Fibroblast of skin of scalp (primary cell): ENCODE measurements at places on chromosomes 11 and 22.
A peak's percentile ranks its signal among the peaks of the same experiment; 100 is the strongest.

DNA sequence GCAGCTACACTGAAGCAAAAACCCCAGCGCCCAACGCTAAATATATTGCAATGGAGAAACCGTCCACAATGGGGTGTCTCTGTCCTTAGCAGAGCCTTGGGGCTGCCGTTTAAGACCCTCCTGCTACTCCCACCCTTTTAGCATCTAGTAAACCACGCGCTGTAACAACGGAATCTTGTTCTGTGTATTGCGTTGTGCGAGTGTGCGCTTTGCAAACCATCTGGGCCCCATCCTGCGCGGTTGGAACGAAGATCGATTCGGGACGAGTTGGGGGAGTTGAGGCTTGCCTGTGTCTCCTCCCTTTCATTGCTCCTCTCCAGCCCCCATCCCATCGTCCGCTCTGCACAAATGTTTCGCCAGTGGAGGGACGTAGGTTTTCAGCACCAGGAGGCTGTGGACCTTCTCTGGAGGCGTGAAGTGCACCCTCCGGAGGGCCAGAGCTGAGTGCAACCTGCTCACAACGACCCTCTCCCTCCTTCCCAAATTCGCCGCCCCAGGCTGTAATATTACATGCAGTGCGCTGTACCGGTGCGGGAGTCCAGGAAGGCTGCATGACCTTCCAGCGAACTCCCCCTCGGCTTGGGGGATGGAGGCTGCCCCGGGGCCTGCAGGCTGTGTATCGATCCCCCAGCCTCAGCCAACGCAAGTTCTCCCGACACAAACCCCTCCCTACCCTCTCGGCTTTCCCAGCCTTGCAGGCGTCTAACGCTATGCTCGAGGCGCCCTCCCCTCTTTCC lies 1.6 kb upstream of the KMT2A start:
- peak; percentile 7 for DNase-seq

DNA sequence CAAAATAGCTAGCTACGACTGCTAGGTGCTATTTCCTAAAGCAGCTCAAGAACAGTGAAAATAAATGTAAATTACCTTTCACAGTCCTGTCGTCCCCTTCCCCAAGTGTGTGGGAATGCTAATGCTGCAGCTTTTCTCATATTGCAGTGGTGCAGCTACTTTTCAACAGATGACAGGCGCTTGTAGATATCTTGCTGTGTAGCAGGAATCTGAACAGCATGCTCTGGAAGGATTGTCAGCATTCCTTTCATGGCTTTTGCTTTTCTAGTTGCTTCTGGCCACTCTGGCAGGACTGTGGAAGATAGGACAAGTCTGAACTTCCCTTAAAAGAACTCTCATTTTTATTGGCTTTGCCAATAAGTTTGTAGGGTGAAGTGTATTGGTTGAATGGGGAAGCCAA lies 18.8 kb downstream of the FAR1 start:
- no peak for DNase-seq

- no peak for DNase-seq
Observed at GRCh38 chr22:45238957-45239680, 1.6 kb downstream of the KIAA0930 start.

DNA sequence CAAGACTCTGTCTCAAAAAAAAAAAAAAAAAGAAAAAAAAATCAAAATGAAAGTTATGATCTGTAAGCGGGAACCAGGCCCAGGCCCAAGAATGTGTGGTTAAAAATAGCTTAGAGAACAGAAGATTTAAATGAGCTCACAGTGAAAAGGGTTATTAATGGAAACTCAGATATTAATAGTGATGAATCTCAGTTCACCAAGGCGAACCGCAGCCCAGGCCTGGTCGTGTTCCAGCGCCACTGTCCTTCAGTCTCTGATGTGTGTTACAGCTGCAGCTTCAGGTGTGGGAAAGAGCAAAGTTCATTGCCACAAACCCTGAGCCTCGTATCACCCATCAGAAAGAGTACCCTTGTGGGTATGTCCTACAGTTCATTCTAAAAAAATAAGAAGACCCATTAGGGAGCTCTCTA lies 107.1 kb downstream of the GAB2 start:
- DNase-seq, result peak; percentile 46

DNA sequence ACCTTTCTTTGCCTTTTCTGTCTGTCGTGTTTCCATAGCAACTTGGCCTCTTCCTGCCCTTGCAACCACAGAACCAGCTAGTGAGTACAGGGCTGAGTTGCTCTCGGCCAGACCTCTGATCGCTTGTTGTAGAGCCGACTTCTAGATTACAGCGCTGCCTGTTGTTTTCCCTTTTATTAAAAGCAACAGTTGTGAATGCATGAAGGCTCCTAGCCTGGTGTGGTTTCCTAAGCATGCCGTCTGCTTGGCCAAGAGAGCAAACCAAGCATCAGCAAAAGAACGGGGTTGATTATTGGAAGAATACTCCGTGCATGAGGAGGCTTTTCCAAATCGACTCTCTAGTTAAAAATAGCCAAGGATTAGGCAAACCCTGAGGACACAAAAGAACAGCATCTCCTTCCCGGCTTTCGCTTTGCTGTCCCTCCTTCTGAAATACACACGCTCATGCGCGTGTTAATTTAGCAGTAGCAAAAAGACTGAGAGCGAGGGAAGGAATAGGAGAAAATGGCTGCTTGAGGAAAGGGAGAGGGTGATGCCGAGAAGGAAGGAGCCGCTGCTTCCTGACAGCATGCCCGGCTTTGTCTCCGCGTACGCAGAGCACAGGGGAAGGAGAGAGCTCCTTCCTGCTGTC lies 71.5 kb upstream of the TTC12 start:
- peak; percentile 52 for DNase-seq

DNA sequence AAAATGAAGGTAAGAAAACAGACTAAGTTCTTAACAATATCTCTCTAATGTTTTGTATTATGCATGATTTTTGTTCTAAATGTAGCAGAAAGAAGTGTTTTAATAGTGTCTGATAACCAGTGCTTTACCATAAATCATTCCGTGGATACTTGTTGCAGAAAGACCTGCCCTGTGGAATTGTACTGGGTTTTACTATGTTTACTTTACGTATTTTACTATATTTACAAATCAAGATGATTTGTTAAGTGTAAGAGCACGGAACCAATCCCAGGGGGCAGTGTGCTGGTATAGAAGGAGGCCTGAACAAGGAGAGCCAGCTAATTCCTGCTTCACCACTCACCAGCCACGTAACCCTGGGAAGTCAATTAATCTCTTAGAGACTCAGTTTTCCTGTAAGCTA lies 1.4 kb downstream of the HTR3B start:
- DNase-seq, result peak; percentile 4

DNA sequence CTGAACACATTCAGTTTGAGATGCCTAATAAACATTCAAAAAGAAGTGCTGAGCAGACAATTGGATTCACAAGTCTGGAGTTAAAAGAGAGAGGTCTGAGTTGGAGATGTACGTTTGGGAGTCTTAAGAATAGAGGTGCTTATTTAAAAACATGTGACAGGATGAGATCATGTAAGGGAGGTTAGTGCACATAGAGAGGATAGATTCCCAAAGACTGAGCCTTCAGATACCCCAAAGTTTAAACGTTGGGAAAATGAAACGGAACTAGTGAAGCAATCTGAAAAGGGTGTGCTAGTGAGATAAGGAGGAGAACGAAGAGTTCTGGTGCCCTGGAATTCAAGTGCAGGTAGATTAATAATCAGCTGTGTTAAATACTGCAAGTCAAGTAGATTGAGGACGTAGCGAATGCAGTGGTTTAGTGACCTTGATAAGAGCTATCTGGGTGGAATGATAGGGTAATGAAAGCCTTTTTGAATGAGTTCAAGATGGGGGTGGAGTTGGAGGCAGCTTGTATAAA lies 63.7 kb downstream of the HIPK3 start:
- DNase-seq, result no peak

DNA sequence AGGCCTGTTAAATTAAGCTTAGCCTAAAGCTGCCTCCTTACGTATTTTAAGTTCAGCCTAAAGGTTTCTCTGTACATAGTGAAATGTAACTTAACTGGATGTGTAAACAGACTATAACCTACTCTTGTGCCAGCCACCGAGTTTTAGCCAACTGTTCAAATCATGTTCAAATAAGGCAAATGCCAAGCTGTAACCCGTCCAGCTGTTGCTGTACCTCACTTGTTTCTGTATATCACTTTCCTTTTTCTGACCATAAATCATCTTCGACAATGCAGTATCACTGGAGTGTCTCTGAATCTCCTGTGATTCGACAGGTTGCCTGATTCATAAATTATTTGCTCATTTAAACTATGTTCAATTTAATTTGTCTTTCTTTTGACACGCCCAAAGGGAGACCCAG lies 4.0 kb upstream of the PLAAT5 start:
- DNase-seq, result no peak

DNA sequence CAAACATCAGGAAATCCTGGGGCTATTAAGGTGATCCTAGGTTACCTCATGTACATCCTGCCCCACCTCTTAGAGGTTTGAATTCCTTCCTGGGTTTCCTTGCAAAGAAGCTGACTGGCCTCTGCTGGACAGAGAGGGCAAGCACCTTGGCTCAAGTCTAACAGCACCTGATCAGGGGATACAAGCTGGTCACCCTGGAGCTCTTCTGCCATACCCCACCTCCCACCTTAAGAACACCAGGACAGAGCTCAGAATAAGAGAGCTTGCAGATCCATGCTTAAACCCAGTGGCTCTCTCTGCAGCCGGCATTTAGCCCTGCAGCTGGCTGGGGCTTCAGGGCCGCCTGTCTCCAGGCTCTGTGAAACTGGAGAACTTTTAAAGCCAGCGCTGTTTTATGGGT lies 386.6 kb upstream of the NARS2 start:
- peak; percentile 12 for DNase-seq

GRCh38 chr11:115930886-115931547 lies 426.8 kb upstream of the CADM1 start:
- DNase-seq, result no peak

DNA sequence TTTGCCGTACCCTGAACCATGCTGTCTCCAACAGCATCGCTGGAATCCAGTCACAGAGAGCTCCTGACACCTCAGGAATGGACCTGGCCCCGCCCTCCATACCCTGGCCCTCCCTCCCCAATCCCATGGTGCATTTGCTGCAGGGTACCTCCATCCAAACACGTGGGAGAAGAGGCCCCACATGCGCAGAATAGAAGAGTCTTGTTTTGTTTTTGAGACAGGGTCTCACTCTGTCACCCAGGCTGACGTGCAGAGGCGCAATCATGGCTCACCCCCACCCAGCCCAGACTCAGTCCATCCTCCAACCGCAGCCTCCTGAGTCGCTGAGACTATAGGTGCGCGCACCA lies 2.3 kb upstream of the PNPLA2 start:
- no peak for DNase-seq

DNA sequence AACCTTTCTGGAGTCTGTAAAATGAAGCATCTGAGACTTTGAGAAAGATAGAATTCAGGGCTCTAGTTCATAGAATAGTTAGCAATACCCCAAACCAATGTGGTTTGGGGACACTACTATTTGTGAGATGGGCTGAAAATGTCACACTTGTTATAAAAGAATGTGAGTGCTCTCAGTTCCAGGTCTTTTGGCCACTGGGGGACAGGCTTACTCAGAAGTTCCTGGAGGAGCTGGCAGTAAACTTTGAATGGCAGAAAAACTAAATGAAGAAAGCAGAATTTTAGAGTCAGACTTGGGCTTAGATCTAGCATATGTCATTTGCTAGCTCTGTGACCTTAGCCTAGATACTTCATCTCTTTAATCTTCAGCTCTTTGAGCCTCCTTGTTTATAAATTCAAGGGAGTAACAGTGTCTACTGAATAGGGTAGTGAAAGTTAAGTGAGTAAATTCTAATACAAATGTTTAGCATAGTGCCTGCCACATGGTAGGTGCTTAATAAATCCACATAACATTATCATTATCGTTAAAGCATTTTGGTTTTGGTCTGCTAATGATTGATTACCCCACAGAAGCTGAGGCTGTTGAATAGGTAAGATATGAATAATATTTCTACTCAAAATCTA lies 3.7 kb downstream of the LYVE1 start:
- DNase-seq, result peak; percentile 36

DNA sequence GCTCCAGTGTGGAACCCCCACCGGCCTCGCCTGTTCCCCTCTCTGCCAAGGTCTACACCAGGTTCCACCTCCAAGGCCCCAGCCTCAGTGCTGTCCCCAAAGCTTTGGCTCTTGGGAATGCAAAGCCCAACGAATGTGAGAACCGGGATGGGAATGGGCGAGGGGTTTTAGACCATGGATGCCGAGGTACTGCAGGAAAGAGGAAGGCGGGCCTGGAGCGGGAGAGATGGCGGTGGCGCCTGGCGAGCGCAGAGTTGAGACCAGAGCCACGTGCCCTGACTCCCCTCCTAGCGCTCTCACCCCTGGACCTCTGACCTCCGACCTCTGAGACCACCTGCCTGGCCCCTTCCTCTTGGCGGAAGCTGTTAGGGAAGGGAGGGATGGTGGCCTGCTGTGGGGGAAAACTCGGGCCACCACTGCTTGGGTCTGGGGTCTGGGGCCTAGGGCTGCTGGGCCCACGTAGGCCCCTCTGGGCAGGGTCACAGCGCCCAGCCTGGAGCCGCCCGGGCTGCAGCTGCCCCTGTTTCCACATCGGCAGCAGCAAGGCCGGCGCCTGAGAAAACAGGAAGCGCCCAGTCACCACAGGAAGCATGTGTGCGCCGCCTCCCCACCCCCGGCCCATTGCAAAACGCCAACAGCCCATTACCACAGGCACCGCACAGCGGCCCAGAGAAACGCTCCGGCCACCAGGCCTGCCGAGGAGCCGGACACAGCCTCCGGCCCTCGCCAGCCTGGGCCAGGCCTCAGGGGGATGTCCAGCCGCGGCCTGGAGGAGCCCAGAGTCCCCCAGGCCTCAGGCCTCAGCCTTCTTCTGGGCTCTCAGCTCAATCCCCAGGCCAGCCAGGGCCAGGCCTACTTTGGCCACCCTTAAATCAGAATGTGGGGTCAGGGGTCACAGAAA lies 13.8 kb upstream of the SLC39A13 start:
- no peak for DNase-seq

DNA sequence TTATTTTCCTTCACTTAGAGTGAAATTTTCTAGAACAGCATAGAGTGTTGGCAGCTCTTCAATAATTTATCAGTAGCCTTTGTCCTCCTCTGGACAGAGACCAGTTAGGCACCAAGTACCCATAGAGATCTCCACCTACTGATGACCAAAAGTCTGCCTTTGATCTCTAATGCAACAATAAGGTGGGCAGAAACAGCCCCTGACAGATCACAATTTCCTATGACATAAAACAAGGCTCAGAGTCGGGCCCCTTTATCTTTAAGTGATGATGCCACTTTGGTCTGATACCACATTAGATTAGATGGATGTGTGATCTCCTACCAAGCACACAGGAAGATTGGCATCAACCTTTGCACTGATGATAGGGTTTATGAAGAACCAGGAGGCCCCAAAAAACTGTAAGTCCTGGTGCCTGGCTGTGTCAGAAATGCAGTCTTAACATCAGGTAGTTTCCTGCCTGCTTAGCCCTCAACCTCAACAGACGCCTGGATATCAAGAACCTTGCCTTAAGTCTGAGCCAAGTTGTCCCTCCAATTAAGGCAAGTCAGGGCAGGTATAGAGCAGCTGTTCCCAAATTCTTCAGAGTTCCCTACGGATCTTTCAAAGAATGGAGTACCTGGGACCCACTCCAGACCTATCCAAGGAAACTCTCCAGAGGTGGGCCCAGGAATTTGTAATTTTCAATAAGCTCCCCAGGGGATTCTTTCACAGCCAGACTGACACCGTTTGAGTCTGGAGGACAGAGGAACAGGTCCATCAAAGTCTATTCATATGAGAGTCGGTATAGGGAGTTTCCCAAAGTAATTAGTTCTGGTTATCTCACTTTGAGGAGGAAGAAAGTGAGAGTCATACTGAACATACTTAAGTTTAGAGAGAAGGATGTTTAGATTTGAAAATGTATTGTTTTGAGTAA lies 30.6 kb upstream of the TMPRSS4 start:
- DNase-seq, result no peak

- no peak for DNase-seq
Observed at GRCh38 chr11:113016905-113017304, 55.7 kb downstream of the NCAM1 start.
